ENCODE measurements at places on chromosomes 1 and 21.

GRCh38 chr1:223802032-223802431, 43.7 kb downstream of the TP53BP2 start:
- no peak for DNase-seq

DNA sequence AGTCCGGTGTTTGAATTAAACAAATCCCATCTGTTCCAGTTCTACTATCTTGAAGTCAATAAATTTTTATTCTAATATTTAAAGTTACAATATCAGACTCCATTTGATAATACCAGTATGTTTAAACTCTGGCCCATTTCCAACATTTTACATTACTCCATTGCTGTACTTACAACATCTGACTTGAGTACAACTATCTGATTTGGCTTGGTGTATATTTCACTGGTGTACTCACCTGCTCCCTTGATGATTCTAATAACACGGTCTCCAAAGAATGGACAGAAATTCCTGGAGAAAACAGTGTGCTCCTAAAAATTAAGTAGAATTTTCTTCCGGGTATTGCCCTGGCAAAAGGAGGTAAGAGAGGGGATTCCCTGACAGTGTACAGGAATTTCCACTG, 680.5 kb upstream of the ADAMTS5 start:
- no peak for DNase-seq

DNA sequence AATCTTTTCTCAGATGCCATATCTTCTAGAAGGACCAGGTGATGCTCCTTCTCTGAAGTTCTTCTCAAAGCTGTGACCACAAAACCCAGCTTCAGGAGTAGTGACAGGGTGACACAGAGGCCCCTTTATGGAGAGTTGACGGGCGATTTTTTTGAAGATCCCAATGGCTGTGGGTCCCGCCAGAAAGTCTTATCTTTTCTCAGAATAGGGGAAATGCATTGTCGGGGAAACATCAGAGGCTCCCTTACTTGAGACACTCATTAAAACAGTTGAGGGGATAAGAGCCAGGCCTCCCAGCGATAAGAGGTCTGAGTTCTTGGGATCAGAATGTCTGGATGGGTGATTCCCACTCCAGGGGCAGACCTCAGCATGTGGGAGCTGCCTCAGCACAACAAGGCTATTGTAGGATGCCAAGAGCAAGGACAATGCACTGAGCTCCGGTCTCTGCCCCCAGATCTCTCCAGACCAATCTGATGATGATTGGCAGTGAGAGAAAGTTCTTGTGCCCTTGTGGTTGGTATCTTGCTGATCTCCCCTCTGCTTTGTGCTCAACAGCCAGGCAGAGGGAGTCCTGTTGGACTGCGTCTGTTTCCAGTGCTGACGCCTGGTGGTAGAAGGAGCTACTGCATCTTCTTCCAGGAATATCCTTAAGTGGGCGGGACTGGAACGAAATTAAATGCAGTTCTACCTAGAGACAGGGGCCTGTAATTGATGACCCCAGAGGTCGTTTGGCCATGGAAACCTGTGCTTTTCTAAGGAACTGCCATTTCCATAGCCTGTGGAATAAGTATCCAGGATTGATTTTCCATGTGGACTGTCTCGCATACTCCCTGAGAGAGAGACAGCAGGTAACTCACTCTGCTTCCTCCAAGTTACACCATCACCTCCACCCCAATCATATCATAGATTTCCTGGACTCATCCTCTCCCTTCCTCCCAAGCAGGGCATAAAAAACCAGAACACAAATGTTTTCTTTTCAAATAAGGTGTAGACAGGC, 6.8 kb upstream of the ACKR1 start:
- DNase-seq, result peak; percentile 71

- no peak for DNase-seq
Measured at GRCh38 chr1:154548028-154548427, 10.4 kb downstream of the UBE2Q1 start.

DNA sequence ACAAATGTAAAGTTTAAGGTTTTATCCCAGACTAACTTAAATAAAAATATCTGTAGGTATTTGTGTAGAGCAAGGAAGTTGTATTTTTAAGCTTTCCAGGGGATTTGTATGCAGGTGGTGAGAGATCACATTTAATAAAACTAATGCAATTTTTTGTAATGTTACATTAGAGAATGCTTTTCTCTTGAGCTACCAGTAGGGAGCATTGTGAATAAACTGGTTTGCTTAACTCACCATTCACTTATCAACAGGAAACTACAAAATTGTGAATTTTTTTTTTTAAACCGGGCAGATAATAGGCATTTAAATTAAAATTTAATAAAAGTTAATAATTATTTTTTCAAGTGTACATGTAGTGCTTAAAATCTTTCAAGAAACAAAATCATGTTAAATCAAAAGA, 78.6 kb downstream of the IVNS1ABP start:
- DNase-seq, result no peak

DNA sequence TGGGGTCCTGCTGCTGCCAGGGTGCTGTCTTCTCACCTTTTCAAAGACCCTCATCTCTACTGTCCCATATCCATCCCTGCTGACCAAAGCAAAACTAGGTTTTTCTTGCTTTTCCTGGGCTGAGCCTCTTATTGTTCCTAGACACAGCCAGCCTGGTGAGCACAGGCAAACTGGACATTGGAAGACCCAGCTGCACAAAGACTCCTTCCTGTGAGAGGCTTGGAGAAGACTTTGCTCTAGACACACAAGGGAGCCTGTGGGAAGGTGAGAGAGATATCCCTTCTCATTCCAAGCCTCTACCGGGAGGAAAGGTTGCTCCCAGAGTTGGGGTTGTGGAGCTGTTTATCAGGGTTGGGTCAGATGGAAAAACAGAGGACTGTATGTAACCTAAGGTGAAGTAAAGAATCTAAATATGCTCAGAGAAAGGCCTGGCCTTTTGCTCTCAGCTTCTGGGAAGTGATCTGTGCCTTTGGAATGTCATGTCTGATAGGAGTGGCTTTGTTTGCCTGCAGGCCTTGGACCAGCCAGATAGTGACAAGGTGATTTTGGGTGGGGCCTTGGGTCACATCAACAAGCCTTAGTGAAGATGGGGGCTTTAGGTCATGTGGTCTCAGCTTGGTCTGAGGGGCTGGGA, 87.6 kb upstream of the RUNX1 start:
- DNase-seq, result peak; percentile 21

GRCh38 chr1:24894002-24894401, 36.1 kb downstream of the RUNX3 start:
- DNase-seq, result no peak

DNA sequence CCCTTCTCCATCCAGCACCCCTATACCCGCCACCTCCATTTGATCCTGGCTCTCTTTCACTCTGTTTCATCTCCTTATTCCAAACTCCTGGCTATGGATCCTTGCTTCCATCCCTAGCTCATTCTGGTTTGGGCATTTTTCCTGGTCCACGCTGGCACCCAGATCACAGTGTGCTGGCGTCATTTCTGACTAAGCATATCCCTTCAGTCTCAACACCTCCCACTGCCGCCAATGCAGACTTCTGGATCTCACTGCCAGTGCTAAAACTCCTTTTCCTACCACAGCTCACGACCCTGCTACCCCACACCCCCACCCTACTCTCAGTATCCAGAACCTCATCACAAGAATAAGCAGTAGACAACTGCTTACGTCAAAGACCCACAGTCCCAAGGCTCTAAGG, 16.3 kb downstream of the SEC16B start:
- DNase-seq, result no peak

GRCh38 chr1:247437551-247438505, 20.1 kb downstream of the OR2B11 start:
- no peak for DNase-seq

DNA sequence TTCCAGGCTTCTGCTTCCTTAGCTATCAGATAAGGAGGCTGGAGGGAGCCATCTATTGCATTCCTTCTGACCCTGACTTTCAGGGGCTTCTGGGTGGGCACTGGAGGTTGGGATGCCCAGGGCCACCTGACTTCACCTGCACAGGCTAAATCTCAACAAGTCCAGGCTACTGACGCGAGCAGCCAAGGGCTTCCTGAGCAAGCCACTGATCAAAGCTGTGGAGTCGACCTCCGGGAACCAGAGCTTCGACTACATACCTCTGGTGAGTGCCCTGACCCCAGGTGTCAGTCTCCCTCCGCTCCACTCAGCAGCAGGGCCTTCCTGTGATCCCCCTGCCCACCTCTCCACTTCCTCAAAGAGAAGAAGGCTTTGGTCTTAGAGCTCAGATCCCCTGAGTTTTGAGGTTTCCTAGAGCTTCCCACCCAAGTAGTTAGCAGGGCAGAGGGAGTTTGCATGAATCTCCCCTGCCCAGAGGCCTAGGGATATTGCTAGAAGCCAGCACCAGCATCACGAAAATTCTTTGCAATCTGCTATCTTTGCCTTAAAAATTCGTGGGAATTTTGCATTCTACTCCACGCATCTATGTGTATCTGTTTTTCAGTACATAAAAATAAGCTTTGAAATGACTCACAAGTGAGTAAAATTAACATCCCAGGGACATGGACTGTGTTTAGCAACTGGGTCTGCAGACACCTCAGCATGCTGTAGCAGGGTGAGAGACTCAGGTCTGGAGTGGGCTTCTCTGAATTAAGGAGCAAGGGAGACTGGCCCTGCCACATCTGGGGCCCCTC, 61.4 kb downstream of the VWA5B1 start:
- no peak for DNase-seq

DNA sequence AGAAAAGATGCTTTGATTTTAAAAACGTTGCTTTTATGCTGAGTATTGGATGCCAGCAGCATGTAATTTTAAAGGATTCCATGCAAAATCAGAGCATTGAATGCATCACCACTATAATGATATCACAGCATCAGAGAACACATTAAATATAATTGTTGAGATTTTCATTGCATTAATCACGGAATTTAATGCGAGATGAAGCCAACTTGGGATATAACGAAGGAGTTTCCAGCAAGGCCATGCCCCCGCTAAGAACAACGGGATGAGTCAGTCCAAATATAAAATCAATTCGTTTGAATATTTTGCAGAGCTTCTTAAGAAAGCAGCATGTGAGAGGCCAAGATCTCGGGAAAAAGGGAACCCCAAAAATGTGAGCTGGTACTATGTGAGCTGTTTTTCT, 423.4 kb upstream of the CHRM3 start:
- no peak for DNase-seq

DNA sequence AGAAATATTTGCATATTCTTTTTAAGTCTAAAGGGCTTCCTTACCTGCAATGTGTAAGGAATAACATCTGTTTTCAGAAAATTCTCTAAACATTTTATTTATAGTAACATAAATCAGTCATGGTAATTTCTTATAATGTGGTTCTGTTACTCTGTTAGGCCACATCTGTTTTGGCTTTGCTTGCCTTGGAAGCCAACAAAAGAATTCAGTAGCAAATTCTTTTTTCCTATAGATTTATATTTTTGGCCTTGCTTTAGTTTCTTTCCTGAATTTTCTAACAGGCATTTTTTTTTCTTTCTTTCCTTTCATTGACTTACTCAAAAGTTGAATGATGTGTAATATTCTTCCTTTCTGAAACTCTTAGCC, 72.2 kb downstream of the OSBPL9 start:
- DNase-seq, result no peak

DNA sequence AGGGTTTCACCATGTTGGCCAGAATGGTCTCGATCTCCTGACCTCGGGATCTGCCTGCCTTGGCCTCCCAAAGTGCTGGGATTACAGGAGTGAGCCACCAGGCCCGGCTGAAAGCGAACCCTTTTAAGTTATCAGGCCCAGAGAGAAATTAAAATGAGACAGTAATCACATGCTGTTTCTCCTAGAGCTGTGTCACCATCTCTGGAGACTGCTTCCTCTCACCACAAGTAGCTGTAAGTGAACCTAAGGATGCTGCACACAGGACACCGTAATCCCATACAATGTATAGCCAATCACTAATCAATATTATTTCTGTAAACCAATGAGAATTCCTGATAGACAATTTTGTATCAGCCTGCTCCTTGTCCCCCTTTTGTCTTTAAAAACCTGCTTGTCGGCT, 5.7 kb upstream of the CSTB start:
- no peak for DNase-seq

GRCh38 chr1:153353226-153353947, 4.3 kb upstream of the S100A9 start:
- DNase-seq, result no peak

- DNase-seq, result no peak
Measured at GRCh38 chr1:210031473-210031872, 93.5 kb downstream of the SYT14 start.

DNA sequence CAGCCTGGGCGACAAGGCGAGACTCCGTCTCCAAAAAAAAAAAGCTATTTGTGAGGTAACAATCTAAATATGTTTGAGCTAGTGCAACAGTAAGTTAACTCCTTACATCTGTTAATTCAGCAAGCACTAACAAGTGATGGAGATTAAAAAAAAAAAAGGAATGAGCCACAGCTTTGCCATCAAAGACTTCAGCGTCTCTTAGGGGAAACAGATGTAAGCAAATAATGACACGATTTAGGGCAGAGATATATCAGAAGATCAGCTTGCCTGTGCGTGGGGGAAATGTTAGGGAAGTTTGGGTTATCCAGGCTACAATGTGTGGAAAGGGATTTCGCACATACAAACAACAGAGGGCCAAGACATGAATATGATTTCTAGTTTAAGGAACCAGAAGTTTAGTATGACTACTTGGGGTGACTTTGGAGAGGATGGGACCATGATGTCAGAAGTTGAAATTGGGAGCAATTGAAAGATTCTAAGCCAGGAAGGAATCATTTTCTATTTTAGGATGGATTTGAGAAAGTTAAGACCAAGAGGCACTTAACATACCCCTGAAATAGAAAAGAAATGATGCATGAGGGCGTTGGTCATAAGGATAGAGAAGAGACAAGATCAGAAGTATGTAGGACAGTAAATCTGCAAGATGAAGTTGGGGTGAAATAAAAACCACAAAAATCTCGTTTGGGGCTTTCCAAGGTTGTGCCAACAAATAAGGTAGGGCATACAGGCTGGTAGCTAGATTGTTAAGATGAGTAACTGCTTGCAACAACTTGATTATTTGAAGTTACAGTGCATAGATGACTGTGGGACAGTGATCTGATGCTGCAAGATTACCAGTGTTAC, 2.4 kb upstream of the BRWD1 start:
- DNase-seq, result no peak

Data from left cardiac atrium (tissue), 4 donors.